ENCODE measurements at places on chromosomes 12 and 14.

DNA sequence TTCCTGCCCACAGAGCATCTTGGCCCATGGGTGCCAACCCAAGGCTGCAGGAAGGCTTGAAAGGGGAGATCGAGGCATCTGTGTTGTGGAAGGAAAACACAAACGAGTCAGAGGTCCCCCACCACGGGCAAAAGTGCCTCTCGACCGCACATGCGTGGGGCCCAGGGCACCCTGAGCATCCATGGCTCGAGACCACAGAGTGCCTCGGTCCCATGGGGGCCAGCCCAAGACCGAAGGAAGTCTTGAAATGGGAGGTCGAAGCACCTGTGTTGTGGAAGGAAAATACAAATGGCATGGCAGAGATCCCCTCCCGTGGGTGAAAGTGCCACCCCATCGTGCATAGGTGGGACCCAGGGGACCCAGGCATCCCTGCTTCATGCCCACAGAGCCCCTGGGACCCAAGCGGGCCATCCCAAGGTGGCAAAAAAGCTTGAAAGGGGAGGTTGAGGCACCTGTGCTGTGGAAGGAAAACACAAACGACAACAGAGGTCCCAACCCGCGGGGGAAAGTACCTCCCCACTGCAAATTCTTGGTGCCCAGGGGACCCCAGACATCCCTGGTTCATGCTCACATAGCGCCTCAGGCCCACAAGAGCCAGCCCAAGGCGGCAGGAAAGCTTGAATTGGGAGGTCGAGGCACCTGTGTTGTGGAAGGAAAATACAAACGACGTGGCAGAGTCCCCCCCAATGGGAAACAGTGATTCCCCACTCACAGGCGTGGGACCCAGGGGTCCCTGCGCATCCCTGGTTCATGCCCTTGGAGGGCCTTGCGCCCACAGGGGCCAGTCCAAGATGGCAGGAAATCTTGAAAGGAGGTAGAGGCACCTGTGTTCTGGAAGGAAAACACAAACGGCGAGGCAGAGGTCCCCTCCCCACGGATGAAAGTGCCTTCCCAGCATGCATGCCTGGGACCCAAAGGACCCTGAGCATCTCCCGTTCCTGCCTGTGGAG, 373.0 kb downstream of the ALG10 start:
- DNase-seq: no peak

- DNase-seq: no peak
Observed at GRCh38 chr14:35220027-35220676, 72.0 kb upstream of the PSMA6 start.

DNA sequence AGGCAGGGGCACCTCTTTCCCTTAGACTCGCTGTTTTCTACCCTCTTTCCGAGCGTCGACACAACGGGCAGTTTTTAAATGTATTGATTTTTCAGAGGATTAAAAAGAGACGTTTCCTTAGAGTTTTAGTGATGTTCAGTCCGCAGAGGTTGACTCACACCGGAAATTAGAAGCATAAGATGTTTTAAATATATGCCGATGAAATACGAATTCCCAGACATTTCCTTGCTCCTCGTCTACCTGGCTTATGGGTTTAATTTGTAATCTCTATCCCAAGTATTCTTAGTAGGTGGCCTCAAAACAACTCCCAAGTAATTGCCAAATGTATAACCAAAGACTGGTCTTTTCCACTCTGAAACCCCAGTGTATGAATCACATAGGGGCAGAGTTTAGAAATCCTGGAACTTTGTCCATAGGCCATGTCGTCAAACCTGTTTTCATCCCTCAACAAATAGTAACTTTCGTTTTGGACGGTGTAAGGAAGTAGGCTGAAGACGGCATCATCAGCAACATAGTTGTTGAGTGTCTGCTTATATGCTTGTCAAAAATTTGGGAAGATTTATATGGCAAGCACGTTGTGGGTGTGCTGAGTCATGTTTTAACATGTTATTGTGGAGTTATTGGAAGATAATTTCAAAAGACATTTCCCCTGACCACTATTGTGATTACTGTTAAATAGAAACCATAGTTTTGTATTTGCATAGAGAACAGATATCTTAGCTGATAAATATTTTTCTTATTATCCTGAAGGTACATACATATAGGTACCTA, 824 bp downstream of the TBK1 start:
- DNase-seq: no peak

- no peak for DNase-seq
Observed at GRCh38 chr14:95493976-95494375, 22.5 kb downstream of the SYNE3 start.

All from CD4-positive, alpha-beta T cell treated with Interferon gamma for 1 hour (primary cell).